NCI-H510A (cell line): ENCODE measurements at places on chromosomes 2 and 18.

GRCh38 chr2:86256982-86257381, 57.7 kb downstream of the MRPL35 start:
- no peak for DNase-seq

GRCh38 chr2:239181074-239181902, 219.5 kb downstream of the HDAC4 start:
- DNase-seq = peak; percentile 56

DNA sequence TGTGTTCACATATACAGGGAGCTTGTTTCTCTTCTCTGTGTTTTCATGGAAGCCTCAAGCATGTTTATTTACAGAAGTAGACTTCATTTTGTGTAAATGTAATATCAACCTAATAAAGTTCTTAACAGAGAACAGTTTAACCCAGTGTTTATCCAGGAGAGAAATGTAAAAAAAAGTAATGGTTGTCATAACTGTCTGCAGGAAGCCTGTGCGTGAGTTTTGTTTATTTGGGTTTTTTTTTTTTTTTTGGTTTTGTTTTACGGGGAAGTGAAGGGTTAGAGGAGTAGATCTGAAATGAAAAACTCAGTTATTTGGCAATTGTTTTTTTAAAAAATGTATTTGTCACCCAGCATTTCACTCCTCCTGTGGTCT, 124.7 kb downstream of the RAPGEF4 start:
- no peak for DNase-seq

DNA sequence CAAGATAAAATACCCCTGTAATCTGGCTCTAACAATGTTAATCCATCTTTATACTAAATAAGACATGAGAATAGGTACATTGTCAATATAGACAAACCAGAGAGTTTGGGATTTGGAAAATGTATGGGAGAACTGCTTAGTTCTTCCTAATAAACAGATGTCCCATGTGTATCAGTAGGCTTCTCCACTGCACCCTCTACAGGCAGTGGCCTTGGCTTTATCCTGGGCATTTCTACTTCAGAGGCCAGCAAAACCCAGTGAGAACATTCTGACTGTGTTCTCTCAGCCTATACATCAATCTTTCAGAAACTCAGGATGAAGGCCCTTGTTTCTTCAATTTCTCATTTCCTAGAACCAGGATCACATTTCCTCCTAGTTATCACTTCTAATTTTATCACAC, 1167.5 kb upstream of the ACVR2A start:
- no peak for DNase-seq

GRCh38 chr2:216741223-216741593, 45.9 kb upstream of the IGFBP5 start:
- DNase-seq = no peak

- DNase-seq = peak; percentile 36
Measured at GRCh38 chr2:210623506-210623905, 67.1 kb downstream of the CPS1 start.

DNA sequence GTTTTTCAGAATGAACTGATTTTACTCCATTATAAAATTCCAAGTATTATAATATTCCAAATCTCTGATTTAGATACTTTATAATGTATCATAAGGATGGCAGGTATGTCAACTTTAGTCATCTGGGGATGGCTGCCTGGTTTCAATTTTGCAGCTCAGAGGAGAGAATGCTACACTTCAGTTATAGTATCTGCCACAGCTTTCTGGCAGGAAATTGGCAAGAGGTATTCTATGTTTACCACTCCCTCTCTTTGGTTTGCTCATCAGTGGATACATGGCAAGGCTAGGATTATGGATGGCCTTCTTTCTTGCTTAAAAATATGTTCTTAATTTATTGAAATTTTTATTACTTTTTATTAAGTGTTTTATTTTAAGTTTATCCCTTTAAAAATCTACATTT, 67.0 kb upstream of the TNFRSF11A start:
- no peak for DNase-seq

DNA sequence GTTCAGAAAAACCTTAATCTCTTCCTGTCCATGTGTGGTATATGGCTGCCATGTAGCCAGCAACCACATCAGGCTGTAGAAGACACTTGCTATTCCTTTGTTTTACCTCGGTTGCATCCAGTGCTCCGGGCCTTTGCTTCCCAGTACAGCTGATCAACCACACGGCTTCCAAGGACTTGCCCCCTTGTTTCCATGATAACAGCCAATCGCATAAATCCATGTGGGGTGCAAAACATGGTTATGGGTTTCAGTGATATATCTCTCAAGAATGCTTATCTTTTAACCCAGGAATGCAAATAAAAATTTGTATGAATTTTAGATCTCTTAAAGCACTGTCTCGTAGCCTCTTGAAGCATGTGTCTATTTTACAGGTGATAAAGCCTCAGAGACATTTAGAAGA, 118.3 kb downstream of the MGAT5 start:
- DNase-seq = no peak

GRCh38 chr2:15874854-15875804, 65.2 kb upstream of the MYCN start:
- no peak for DNase-seq

DNA sequence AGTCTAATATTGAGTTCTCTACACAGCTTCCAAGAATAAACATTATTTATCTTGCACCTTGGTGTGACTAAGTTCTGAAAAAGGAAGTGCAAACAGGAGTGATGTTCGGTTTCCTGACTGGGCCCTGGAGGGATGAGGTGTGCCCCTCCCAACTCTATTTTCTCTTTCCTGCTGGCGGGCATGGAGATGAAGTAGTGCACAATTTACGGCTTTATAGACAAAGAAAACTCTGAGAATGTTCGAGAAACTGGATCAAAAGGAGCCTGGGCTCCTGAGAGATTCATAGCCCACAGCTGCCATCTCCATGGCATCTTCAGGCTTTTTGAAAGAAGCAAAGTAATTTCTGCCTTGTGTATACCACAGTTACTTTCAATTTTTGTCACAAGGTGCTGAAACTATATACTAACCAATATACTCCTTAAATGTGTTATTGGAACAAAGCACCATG, 22.3 kb downstream of the LRATD1 start:
- DNase-seq = no peak

DNA sequence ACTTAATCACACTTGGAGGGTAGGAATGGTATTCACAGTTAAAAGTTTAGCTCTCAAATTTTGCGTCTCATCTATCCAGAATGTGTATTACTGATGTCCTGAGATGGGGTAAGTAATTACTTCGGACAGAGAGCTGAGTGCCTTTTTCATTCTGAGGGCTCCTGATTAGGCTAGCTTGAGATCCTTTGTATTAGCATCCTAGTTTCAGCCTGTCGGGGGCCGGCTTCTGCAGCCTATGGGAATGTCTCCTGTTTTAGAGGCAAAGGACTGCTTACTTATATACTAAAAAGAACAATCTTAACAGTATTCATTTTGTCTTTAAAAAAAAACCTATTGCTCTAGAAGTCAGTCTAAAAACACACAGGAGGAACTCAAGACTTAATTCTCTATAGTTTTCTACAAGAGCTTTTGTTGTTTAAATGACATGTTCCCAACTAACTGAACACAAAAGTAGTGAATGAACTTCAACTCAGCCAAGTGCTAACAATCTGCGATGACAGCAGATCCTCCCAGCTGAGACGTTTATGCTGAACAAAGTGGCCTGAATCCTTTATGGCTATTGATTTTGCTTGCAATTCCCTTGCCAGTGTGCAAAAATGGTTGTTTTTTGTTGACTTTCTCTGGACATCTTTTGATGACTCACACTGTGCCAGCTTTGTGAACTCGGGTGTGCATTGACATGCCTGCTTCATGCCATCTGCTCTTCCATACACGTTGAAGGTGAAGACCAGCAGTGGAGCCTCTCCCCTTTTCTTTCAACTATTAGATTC, 118.7 kb downstream of the LYPD6B start:
- no peak for DNase-seq

- DNase-seq = no peak
Measured at GRCh38 chr2:176325732-176326131, 56.5 kb downstream of the MTX2 start.

DNA sequence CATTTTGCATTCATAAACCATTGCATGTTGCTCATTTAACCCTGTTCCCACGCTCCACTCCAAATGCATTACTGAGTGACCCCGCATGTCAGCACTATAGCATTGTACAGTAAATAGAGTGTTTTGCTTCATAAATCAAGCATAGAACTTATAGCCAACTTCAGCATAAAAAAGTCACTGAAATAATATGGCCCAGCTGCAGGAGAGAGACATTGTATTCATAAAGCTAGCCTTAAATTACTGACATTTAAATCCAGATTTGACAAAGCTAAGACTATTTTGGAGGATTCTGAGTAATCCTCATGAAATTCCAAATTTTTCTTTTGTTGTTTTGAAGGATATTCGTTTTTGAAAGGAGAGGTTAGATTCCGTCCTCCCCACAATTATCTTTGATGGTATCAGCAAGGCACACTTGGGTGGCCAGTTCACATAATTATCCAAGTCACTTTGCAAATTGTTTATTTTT, 320.9 kb upstream of the TCF4 start:
- no peak for DNase-seq

- DNase-seq = no peak
Measured at GRCh38 chr2:236546561-236547002, 23.0 kb upstream of the ACKR3 start.

DNA sequence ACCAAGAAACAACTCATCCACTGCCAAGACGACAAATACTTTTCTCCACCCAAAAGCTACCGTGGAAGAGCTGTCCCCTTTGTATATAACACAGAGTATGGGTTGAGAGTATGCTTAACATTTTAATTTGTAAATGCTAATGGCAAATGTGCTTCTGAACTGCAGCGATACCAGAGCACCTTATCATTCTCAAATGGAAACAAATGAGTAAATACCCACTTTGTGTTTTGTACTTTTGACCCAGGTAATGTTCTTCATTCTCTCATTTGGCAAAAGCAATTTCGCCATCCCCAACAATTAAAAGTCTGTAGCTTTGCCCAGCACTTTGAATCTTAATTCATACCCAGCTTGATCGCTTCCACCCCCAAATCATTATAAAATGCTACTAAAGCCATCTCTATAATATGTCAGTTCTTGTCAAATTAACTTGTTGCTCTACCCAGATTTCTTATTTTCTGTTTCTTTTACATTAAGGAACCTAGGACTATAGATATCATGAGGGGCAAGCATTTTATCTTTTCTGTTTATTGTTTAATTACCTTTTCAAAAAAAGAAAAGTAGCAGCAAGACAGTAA, 6.2 kb upstream of the POU3F3 start:
- no peak for DNase-seq

DNA sequence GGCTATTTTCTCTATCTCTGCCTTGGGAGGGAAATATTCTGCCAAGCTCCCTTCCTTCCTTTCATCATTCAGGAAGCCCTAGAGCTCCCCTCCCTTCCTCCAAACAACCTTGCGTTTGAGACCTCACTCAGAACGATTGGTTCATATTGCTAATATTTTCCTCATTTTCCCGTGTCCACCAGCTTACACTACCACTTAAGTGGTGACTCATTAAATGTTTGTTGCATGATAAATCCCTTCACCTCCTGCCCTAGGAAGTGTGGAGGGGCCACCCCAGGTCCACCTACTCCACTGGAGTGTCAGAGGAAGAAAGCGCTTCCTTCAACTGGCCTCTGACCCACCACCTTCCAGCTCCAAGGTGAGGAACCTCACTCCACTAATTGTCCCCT, 2.3 kb upstream of the LPIN2 start:
- DNase-seq = no peak

GRCh38 chr2:181937473-181937872, 45.9 kb downstream of the ITPRID2 start:
- DNase-seq = no peak

DNA sequence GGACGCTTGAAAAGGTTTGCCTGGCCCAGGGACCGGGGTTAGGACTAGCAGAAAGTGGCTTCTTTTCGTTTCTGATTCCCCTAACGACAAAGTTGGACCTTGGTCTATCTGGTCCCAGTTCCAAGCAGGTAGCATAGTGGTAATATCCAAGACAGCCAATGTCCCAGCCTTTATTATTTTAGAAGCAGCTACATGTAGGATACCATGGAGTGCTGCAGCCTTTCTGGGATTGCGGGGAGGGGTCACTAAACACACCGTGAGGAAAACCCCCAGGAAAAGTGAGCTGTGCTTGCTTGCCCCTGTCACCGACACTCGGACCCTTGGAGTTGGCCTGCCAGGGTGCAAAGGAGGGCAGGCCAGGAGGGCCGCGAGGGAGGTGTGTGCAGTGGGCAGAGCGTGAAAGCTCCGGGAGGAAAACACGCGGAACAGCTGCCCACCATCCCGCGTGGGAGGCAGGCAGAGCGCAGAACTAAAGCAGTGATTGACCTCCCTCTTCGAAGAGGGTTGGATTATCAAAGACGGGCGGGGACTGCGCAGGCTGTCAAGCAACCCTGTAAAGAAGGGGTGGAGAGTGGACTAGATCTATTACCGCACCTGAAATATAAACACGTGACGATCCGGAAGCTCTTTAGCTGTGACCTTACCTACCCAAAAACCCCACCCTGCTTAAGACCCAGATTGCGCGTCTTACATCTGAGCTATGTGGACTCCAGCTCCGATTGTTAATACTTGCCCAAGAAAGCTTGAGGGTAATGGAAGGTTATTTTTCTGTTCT, 624 bp upstream of the MAP4K3 start:
- peak; percentile 30 for DNase-seq

- no peak for DNase-seq
Measured at GRCh38 chr18:6962571-6963451, 154.8 kb downstream of the LAMA1 start.

DNA sequence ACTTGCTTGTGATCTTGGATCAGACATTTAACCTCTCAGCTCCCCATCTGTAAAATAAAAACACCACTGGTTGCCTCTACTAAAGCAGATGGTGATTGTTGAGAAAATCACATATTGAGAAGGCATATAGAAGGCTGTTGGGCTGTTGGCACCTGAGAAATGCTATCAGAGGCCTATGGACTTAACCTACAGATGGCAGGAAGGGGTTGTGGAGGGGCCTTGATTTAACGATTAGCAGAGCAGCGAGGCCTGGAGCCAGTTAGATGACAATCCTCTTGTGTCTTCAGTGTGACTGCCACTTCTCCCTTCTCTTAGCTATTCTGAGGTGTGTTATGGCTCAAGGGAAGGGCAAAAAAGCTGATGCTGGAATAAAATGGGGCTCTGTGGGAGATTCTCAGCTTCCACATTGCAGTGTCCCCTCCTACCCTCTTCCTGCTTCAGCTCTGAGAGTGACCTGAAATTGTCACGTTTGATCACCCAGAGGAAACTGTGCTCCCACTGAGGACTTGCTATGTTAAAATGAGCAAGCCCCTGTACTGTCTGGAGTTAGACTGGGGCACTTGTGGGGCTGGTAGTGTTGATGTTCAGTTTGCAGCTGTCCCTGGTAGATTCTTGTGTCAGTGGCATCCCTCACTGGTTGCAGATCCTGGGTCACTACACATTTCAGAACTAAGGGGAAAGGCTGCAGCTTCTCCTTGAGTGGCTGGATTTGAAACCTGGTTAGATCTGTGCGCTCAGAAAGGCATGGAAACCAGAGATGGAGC, 31.5 kb downstream of the CXCR4 start:
- DNase-seq = no peak

GRCh38 chr2:26994983-26995382, 24.5 kb downstream of the MAPRE3 start:
- no peak for DNase-seq

- no peak for DNase-seq
Measured at GRCh38 chr2:143162997-143163396, 33.8 kb downstream of the ARHGAP15 start.
